ENCODE measurements at places on chromosomes 11 and 22. TPM values are rescaled to one million over a fixed set of nuclear protein-coding genes. Genes with fewer than 3 reads are reported as not detected.

Gene TUB
- 14.9 TPM for total RNA-seq

Gene RIBC2
- total RNA-seq = 3.3 TPM

Gene GSTT2B
- 4.5 TPM for total RNA-seq

Gene OR4C5
- total RNA-seq = not detected

Gene GLYAT
- not detected for total RNA-seq

Gene CTTN
- 226 TPM for total RNA-seq

Gene IFITM1
- total RNA-seq = 500 TPM

Gene GDPD4
- not detected for total RNA-seq

Gene ACR
- total RNA-seq = not detected

DNA sequence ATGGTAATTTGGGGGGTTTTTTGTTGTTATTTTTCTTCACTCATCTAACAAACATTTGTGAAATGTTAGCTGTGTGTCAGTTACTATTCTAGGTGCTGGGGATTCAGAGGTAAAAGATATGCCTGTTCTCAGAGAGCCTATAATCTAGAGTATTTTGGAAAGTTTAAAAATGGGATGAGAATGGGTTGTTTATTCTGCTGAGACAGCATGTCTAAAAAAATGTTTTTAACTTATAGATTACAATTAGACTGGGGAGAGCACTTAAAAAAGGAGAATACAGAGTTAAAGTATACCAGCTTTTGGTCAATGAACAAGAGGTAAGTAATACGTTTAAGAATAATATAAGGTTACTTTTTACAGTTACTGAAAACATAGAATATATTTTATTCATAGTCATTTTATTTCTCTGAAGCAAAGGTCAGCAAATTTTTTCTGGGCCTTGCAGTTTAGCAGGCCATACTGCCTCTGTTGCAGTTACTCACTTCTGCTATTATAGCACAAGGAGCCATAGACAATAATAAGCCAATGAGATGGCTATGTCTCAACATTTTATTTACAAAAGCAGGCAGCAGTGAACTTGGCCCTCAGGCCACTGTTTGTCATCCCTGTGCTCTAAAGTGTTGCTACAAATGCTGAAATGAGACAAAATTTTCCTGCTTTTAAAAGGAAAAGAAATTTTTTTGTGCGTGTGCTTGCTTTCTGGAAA lies 60.0 kb downstream of the DKK3 start:
- no peaks in the 10 kb centered on the region for H3K4me1 ChIP-seq
- no peaks in the 10 kb centered on the region for H3K36me3 ChIP-seq
- no peaks in the 10 kb centered on the region for H3K27me3 ChIP-seq
- no peak for DNase-seq

DNA sequence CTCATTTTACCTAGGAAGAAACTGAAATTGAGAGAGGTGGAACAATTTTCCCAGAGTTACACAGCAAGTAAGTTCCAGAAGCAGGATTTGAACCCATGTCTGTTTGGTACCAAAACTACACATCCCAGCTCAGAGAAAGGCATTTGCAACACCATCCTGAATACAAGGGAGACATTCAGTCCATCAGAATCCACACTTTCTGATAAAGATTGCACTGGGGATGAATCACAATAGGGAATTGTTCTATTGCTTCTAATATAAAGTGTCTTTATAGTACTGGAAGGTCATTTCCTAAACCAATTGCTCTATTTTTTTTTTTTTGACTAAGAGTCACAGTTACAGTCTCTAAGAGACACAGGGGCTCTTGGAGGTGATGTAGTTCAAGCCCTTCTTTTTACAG lies 208.1 kb upstream of the CADM1 start:
- no peaks in the 10 kb centered on the region for H3K36me3 ChIP-seq
- no peak overlapping the region for H3K27ac ChIP-seq
- DNase-seq = no peak
- H3K4me3 ChIP-seq = no peak overlapping the region
- no peaks in the 10 kb centered on the region for H3K27me3 ChIP-seq

- no peak overlapping the region for H3K4me3 ChIP-seq
- H3K36me3 ChIP-seq = no peaks in the 10 kb centered on the region
- no peak overlapping the region for H3K27ac ChIP-seq
- no peak for DNase-seq
- no peaks in the 10 kb centered on the region for H3K4me1 ChIP-seq
Measured at GRCh38 chr11:64382047-64382446, 23.1 kb downstream of the RPS6KA4 start.

DNA sequence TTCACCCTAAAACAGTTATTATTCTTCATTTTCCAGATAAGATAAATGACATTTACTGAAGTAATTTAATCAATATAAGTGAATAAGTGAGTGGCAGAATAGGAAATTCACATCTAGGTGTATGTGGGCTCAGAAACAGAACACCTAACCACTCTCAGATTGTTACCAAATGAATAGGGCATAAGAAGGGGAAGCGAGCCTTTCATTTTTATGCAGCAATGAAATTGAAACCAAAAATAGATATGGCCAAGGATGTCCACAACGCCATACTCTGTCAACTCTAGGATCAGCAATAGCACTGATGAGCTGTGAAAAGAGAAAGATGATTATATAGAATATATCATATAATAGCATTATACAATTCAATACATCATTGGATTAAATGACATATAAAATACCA lies 398.1 kb upstream of the API5 start:
- no peaks in the 10 kb centered on the region for H3K36me3 ChIP-seq
- no peaks in the 10 kb centered on the region for H3K4me1 ChIP-seq
- no peak for DNase-seq
- no peak overlapping the region for H3K4me3 ChIP-seq
- H3K27ac ChIP-seq = no peak overlapping the region
- no peaks in the 10 kb centered on the region for H3K27me3 ChIP-seq

- no peak for DNase-seq
- peaks cover 3% of the 10 kb centered on the region for H3K4me1 ChIP-seq
- no peak overlapping the region for H3K27ac ChIP-seq
- H3K4me3 ChIP-seq = no peak overlapping the region
- no peaks in the 10 kb centered on the region for H3K27me3 ChIP-seq
- H3K36me3 ChIP-seq = no peaks in the 10 kb centered on the region
Measured at GRCh38 chr11:113372309-113372708, 15.3 kb upstream of the ANKK1 start.

DNA sequence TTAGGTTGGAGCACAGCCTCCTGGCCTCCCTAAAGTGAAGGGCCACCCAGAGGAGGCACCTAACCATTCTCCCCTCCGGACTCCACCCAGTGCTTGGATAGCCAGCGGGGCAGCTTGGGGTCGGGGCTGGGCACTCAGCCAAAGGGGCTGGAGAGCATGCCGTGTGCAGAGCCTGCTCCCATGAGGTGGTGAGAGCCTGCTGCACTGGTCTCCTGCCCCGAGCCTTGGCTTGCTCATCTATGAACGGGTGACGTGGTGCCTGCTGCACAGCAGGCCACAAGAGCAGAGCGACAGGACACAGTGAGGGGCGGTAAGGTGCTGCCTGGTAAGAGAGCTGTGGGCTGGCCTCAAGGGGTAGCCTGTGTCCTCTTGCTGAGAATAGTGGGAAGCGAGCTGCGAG lies 14.0 kb upstream of the CCDC188 start:
- no peak for DNase-seq
- H3K36me3 ChIP-seq = peaks cover 7% of the 10 kb centered on the region
- no peaks in the 10 kb centered on the region for H3K27me3 ChIP-seq
- H3K27ac ChIP-seq = no peak overlapping the region
- no peak overlapping the region for H3K4me3 ChIP-seq

- DNase-seq = no peak
- no peak overlapping the region for H3K4me3 ChIP-seq
- no peak overlapping the region for H3K27ac ChIP-seq
Measured at GRCh38 chr22:47698906-47699305, 936.5 kb downstream of the TBC1D22A start.

DNA sequence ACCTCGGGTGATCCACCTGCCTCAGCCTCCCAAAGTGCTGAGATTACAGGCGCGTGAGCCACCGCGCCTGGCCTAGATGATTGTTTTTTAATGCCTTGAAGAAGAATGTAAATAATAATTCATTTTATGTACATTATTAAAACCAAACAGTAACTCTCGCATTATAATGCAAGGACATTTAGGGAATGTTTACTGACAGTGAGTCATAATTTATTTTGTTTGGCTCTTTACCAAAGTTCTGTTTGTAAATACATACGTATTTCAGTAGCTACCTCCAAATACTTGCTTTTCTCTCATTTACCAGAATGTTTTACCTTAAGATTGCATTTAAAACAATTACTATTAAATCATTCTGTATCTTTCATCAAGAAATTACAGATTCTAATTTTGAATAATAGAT lies 3.0 kb downstream of the RAB39A start:
- no peaks in the 10 kb centered on the region for H3K4me1 ChIP-seq
- no peak overlapping the region for H3K27ac ChIP-seq
- no peak for DNase-seq
- H3K36me3 ChIP-seq = peaks cover 5% of the 10 kb centered on the region
- H3K4me3 ChIP-seq = no peak overlapping the region

DNA sequence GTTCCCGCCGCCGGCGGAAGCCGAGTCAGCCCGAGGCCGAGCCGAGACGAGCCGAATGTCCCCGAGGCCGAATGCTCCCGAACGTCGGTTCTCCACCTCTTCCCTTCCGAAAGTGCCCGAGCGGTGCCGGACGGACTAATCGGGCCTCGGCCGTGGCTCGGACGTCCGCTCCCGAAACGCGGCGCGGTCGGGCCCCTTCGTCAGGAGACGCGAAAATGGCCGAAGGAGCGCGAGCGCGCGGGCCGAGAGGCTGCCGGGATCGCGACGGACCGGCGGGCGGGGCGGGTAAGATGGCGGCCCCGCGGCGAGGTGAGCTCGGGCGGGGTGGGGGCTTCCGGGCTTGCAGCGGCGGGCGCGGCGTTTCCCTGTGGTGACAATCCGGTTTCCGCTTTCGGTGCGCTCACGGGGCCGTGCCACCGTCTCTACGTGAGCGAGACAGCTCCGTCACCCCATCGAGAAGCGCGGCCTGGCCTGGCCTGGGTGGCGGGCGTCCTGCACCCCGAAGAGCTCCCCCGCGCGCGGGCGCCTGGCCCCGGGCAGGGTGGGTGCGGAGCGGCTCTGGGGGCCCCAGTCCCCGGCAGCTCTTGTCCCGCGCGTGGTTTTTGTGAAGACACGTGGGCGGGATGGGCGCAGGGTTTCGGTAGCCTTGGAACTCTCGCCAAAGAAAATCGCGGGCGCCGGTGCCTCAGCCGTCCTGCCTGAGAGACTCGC lies at the start of gene TMEM80:
TMEM80 (plus strand) TSS at position 279 of the 711 bp plus-strand sequence; CDS start at position 291, 12 bp downstream.
- peak within 1 kb of the TSS; percentile 80 for H3K4me3 ChIP-seq
- DNase-seq = peak; percentile 98
- H3K27me3 ChIP-seq = no peaks in the 10 kb centered on the region

DNA sequence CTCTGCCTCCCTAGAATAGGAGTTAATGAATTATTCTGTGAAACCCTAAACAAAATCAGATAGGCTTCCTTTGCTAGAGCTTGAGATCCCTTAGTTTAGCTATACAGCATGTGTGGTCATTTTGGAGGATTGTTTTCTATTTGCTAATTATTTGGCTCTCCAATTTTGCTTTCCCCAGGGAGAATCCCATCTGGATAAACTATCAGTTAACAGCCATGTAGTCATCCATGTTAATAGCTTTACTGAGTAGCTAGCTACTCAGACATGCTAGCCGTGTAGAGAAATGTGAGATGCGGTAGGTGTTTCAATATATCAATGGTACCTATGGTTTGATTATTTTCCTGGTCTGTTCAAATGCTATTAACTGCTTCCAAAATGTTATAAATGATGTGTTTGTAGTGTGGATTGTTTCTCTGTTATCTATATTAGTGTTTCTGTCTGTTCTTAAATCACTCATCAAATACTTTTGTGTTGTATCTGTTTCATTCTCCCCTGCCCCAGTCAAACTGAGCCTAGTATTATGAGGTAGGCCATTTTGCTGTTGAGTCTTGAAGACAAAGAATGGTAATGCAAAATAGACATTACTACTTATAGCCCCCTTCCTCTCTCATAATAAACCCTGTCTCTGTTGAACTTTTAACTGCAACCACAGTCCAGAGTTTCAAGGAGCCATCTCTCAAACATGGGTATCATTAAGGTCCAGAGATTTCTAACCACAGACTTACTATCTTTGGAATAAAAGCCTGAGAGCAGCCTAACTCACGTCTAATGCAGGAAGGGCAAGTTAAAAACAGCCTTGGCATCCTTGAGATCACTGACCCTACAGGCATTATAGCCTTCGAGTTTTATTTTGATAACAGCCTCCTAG lies 56.1 kb upstream of the GRAMD1B start:
- H3K27me3 ChIP-seq = no peaks in the 10 kb centered on the region
- no peak overlapping the region for H3K4me3 ChIP-seq
- no peak for DNase-seq
- H3K36me3 ChIP-seq = no peaks in the 10 kb centered on the region
- no peak overlapping the region for H3K27ac ChIP-seq
- peaks cover 20% of the 10 kb centered on the region for H3K4me1 ChIP-seq

GRCh38 chr22:29345932-29346331 lies 30.4 kb upstream of the RASL10A start:
- H3K27ac ChIP-seq = no peak overlapping the region
- no peaks in the 10 kb centered on the region for H3K4me1 ChIP-seq
- H3K4me3 ChIP-seq = no peak overlapping the region
- H3K36me3 ChIP-seq = peaks cover 91% of the 10 kb centered on the region
- H3K27me3 ChIP-seq = no peaks in the 10 kb centered on the region

- no peaks in the 10 kb centered on the region for H3K36me3 ChIP-seq
- DNase-seq = no peak
- H3K4me3 ChIP-seq = no peak overlapping the region
Measured at GRCh38 chr11:40162901-40163883, 1296.3 kb downstream of the LRRC4C start.

DNA sequence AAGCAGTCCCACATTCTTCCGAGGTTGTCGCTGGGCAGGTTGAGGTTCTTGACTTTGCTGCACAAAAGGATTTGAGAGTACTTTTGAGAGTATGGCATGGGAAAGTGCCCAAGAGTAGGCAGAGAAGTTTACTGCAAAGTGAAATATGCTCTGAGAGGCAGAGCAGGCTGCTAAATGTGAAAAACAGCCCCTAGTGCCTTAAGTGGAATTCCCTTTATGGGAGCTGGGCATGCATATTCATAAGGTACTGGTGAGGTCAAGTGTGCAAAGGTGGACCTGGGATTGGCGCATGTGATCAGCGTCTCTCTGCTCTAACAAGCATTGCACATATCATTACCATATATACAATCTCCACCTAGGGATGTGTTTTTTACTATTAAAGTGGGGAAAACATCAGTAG lies 12.0 kb upstream of the APOL4 start:
- H3K27ac ChIP-seq = no peak overlapping the region
- no peaks in the 10 kb centered on the region for H3K36me3 ChIP-seq
- H3K27me3 ChIP-seq = no peaks in the 10 kb centered on the region
- no peak for DNase-seq
- no peak overlapping the region for H3K4me3 ChIP-seq

Data from H9 (cell line).